Fibroblast of skin of abdomen (primary cell): ENCODE measurements at places on chromosomes 7 and 10.

GRCh38 chr7:125154930-125155329 lies 225.3 kb upstream of the POT1 start:
- DNase-seq: no peak

GRCh38 chr7:44477063-44477830 lies 13.2 kb downstream of the NUDCD3 start:
- DNase-seq: peak; percentile 72

GRCh38 chr7:151630851-151631569 lies 111.3 kb upstream of the RHEB start:
- no peak for DNase-seq

- no peak for DNase-seq
These were observed 42.4 kb downstream of the DNAH11 start for GRCh38 chr7:21585070-21585724.

- no peak for DNase-seq
These were observed 375.9 kb downstream of the NXPH1 start for GRCh38 chr7:8809320-8809719.
